ENCODE measurements at places on chromosomes 12 and 14.

- no peak for DNase-seq
Observed at GRCh38 chr12:78951803-78952551, 87.4 kb downstream of the SYT1 start.

DNA sequence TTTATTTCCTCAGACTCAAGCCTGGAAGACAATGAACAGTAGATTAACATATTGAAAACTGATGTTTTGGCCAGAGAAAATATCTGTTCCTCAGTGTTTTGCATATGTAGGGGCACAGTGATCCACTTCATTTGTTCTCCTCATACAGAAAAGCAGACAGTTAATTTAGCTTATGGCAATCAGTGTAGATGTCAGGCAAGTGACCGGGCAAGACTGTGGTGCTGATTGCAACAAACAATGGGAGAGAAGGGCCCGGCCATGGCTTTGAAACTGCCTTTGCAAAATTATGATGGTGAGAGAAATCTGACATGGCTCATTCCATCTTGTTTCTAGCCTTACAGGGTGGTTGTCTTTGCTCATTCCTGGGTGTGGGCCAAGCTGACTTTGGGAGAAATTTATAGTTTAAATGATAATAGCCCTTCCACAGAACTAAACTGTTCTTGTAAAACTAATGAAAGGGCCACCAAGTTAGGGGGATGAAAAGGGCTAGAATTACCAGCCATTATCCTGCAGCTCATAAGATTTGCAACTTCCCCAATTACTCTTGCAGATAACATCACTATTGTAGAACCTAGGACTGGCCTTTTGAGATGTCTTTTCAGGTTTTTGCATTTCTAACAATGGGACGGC is 220.3 kb downstream of the KTN1 start:
- no peak for DNase-seq

DNA sequence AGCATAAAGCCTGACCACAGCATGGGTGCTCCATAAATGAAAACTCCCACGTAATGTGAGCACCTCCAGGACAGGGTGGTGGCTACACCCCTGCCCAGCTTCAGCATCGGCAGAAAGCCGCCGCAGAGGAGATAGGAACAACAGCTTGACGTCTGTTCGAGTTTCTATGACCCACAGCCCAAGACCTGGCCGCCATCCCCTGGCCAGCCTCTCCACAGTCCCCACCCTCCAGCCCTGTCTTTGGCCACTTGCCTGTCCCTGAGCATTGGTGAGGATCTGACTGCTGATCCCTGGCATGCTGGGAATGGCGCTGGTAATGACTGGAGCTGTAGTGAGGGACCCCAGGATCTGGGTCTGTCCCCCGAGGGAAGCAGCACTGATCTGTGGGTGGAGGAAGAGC is 21.3 kb downstream of the POU6F1 start:
- DNase-seq: no peak

DNA sequence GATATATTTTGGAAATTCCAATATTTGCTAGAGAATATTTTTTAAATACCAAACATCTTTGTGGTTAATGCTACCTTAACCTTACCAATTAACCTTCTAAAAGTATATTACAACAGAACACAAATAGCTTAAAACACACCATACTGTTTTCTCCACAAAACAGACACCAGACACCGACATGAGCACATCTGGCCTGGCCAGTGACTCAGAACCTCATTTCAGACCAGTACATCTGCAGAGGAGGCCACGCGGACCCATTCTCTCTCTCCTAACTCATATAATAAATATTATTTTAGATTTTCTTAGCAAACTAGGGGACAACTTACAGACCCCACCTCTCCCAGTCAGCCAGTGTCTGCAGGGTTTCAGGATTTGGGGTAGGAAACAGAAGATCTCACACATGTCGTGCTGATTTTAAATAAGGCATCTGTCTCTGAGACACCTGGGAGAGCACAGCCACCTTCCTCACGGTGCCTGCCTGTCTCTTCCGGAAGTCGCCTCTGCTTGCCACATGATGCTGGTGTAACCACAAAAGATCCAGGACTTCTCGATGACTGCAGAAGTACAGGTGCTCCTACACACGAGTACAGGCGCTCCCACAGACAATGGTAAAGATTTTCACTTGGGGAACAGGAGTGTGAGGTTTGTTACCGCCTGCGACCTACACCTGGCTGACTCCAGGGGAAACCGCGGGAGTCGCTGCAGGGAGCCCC is 9.7 kb upstream of the ANKLE2 start:
- DNase-seq: peak; percentile 12

- peak; percentile 35 for DNase-seq
Observed at GRCh38 chr12:2834581-2835491, at the start of gene NRIP2. NRIP2 (minus strand) TSS chr12:2835035; CDS start chr12:2834983, 52 bp downstream.

DNA sequence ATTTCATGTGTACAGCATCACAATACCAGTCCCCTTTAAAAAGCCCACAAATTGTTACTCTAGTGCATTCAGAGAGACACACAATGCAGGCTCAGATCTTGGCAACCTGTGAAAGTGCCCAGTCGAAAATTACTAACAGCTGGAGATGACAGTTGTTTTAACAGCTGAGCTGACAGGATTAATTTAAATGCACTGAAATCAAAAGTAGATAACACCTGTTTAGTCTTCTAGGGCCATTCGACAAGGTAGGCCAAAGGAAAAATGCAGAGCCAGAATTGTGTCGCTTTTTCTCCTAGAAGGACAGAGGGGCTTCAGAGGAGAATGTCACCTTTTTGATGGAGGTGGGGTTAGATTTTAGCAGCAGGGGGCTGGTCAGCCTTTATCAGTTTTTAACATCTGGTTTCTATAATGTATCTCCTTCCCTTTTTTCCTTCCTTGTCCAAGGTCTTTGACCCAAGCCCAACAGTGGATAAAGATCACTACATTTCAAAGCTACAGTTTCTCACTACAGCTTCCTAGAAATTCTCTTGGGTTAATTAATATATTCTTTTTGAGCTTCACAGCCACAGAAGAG is 139.1 kb downstream of the SOX5 start:
- DNase-seq: no peak

- peak; percentile 75 for DNase-seq
Observed at GRCh38 chr14:77889971-77890442, 90.1 kb downstream of the ADCK1 start.

DNA sequence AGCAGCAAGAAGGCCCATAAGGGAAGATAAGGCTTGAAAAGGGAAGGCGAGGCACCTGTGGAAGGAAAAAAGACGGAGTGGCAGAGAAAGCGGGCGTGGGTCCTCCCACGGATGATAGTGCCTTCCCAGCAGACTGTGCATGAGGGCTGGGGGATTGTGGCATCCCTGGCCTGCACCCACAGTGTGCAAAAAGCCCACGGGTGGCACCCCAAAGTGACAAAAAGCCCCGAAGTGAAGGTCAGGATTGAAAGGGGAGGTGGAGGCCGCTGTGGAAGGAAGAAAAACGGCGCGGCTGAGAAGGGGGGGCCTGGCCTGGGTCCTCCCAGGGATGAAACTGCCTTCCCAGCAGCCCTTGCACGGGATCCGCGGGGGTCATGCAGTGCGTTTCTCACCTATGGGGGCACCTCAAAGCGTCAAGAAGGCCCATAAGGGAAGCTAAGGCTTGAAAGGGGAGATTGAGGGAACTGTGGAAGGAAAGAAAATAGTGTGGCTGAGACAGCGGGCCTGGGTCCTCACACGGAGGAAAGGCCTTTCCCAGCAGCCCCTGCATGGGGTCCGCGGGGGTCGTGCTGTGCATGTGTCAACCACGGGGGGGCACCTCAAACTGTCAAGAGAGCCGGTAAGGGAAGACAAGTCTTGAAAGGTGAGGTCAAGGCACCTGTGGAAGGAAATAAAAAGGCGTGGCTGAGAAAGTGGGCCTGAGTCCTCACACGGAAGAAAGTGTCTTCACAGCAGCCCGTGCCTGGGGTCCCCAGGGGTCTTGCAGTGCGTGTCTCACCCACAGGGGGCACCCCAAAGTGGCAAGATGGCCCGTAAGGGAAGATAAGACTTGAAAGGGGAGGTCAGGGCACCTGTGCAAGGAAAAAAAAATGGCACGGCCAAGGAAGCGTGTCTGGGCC is 274.1 kb downstream of the ALG10 start:
- no peak for DNase-seq

- DNase-seq: no peak
Observed at GRCh38 chr12:56362130-56363059, at the start of gene APOF. APOF (minus strand) TSS chr12:56362857; CDS start chr12:56362745, 112 bp downstream.

GRCh38 chr14:91719839-91720238 is 12.0 kb downstream of the CATSPERB start:
- DNase-seq: no peak

DNA sequence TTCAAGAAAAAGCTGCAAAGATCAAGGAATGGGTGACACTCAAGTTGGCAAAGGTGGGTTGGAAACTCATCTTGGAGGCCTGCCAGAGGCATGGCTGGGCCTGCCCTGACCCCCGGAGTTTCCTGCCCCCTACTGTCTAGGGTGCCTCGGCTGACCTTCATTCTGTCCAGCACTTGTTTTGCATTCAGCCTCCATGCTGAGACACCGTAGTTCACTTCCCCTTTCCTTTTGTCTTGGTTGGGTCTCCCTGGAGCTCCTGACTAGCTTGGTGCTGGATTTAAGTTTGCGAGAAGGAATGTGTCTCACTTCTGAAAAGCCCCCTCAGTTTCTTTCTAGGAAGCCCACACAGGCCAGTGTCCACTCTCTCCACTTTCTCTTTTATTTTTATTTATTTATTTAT is 26.5 kb downstream of the PLEKHH1 start:
- no peak for DNase-seq

DNA sequence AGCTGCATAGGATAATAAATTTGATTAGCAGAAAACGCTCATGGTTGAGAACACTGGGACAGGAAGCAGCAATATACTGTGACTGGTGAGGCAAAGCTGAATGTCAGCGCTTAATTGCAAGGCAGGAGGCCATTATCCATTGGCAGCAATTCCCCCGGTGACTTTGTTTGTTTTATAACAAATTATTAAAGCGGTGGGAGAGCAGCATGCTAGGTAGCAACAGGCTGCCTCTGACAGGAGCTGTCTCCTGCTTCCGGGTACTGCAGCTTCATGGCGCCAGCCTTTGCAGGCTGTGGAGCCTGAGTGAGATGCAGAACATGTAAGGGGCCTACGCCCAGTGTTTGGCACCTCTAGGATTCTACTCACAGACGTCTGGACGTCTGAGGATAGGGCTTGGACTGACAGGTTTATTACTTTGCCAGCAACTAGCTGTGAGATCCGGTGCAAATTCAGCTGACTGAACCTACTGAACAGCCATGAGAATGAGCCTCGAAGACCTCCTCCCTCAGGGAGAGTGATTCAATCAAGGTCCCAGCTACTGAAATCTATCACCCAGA is 82.1 kb upstream of the SSTR1 start:
- peak; percentile 3 for DNase-seq

DNA sequence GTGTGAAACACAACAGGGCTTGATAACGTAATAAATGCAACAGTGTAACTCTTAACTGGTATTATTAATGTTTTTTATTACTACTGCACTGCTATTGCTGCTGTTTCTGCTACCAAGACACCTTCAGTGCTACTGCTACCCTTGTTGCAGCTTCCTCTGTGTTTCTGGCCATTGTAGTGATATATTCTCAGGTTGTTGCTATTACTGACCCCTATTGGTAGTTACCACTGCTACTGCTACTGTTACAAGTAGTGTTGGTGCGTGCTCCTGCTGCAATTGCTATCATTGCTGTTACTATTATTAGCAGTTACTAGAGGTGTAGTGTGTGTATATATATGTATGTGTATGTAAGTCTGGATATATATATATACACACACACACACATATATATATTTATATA is 87.2 kb upstream of the PTPRB start:
- peak; percentile 7 for DNase-seq

DNA sequence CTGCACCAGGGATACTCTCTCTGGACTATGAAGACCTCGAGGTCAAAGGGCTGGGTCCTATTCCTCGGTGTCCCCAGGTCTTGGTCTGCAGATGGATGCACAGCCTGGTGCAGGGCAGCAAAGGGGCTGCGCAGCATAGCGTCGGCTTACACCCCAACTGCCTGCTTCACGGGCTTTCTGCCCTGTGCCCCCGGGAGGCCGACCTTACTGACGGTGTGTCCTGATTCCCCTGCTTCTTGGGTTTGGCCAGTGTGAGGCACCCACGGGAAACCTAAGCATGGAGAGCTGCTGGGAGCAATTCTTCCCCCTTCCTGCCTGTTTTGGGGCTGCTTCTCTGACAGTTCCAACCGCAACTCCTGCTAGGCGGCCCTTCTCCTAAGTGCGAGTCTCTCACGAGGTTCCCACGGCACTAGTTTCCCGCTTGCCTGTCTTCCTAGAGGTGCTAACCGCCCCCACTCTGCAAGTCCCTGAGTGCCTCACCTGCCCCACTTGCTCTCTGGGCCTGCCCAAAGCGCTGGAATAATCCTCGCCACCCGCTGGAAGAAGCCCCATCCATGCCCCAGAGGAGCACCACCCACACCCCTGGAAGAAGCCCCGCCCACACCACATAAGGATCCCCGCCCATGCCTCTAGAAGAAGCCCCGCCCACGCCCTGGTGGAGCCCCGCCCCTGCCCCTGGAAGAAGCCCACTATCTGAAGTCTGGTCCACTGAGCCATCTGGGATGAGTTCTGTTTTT is 54.0 kb downstream of the PRIMA1 start:
- no peak for DNase-seq

GRCh38 chr14:73142216-73142615 is 5.9 kb downstream of the PSEN1 start:
- no peak for DNase-seq

DNA sequence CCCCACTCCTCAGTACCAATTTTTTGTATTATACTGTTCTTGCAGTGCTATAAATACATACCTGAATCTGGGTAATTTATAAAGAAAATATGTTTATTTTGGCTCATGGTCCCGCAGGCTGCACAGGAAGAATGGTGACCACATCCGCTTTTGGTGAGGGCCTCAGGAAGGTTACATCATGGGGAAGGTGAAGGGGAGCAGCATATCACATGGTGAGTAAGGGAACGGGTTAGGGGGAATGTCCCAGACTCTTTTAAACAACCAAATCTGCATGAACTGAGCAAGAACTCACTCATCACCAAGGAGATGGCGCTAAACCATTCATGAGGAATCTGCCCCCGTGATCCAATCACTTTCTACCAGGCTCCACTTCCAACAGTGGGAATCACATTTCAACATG is 40.0 kb downstream of the OSBPL8 start:
- peak; percentile 9 for DNase-seq

- peak; percentile 51 for DNase-seq
Observed at GRCh38 chr14:34951286-34951685, 31.5 kb upstream of the SRP54 start.

GRCh38 chr12:6254491-6254890 is 54.3 kb downstream of the CD9 start:
- DNase-seq: no peak

- DNase-seq: no peak
Observed at GRCh38 chr12:848882-849527, 96.6 kb downstream of the WNK1 start.

Data from EH (cell line).